Endothelial cell (in vitro differentiated cells): ENCODE measurements at places on chromosomes 12 and 14.

DNA sequence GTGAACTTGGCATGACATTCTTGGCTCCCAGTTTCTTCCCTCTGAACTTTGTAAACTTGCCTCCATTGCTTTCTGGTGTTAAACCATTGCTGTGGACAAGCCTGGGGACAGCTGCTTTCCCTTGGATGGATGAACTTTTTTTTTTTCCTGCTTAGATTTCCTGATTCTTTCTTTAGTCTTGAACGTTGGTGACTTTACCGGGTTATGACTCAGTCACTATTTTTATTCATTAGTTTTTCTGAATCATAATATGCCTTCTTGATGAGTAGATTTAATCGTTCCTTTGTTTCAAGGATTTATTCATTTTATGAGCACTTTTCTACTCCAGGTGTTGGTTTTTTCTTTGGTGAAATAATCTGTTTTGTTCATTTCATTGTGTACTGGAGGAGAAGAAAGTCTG is 155.0 kb upstream of the RTL1 start:
- DNase-seq, result no peak

- no peak for DNase-seq
Observed at GRCh38 chr12:31586728-31587127, 4.2 kb downstream of the DENND5B start.

- DNase-seq, result no peak
Observed at GRCh38 chr14:64502887-64503433, 678 bp downstream of the ZBTB25 start.

DNA sequence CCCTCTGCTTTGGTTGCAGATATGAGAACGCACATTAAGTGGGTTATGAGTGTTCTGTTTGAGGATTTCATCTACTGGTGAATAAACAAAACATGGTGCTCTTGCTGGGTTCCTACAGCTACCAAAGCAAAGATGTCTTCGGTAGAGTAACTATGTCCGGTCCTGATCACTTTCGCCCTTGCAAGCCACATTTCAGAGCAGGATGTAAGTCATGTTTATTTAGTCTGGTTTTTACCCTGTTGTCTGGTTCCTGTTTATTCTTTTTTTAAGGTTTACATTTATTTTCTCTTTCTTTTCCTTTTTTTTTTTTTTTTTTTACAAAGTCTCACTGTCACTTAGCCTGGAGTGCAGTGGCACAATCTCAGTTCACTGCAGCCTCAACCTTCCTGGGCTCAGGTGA is 99.2 kb downstream of the VEZT start:
- DNase-seq, result no peak

GRCh38 chr12:47077206-47078085 is 2.0 kb upstream of the PCED1B start:
- no peak for DNase-seq

DNA sequence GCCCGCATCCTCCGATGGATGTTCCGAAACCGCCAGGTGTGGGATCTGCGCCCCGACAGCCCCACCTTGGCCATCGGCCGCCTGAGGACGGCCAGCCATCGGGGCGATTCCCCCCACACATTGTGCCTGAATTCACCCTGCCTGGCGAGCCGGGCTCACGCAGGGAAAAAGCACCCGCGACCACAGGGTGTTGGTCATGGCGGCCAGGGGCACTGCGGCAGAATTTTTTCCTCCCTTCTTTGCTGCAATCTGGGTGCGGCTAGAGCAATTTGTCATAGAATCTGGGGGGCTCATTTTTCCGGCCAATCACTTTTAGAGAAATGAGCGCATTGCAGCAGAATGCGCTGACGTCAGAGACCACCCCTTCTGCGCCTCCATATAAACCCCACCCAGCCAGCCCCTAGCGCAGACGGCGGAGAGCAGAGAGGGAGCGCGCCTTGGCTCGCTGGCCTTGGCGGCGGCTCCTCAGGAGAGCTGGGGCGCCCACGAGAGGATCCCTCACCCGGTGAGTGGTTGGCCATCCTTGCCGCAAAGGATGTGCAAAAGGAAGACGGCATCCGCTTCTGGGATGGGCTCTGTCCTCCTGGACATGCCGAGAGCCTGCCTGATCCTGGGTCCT is at the start of gene MEG3:
Gene MEG3 (plus strand): TSS at position 406 of the 619 bp plus-strand sequence.
- DNase-seq, result no peak

DNA sequence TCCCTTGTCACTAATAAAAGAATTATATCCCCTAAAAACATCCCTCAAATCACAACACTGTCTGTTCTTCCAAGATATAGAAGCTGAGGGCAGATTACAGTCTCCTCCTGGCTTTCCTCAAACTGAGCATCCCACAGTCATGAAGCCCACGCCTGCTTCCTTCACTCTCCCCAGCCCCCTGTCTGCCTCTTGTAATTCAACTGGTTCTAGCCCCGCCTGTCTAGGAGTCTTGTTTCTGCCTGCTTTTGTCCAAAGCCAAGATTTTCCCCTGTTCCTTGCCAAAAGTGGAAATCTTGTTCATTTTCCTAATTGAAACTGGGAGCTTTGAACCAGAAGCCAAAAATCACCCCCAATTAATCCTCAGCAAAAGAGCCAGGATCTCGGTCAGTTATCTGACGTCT is 35.9 kb upstream of the PWP1 start:
- no peak for DNase-seq

GRCh38 chr14:36289954-36290353 is 30.5 kb downstream of the MBIP start:
- no peak for DNase-seq

DNA sequence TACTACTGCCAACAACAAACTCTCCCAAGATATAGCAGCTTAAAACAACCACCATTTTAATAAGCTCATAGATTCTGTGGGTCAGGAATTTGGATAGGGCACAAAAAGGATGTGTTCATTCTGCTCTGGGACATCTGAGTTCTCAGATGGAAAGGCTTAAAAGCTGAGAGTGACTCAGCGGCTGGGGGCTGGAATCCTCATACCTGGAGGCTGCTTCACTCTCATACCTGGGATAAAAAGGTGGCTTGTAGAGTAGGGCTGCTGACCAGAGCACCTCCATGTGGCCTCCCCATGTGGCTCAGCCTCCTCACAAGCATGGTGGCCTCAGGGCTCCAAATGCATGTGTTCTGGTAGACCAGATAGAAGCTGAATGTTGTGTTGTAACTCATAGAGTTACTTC is 20.2 kb upstream of the PELI2 start:
- DNase-seq, result no peak

- DNase-seq, result no peak
Observed at GRCh38 chr12:47102845-47103651, 23.3 kb upstream of the AMIGO2 start.

DNA sequence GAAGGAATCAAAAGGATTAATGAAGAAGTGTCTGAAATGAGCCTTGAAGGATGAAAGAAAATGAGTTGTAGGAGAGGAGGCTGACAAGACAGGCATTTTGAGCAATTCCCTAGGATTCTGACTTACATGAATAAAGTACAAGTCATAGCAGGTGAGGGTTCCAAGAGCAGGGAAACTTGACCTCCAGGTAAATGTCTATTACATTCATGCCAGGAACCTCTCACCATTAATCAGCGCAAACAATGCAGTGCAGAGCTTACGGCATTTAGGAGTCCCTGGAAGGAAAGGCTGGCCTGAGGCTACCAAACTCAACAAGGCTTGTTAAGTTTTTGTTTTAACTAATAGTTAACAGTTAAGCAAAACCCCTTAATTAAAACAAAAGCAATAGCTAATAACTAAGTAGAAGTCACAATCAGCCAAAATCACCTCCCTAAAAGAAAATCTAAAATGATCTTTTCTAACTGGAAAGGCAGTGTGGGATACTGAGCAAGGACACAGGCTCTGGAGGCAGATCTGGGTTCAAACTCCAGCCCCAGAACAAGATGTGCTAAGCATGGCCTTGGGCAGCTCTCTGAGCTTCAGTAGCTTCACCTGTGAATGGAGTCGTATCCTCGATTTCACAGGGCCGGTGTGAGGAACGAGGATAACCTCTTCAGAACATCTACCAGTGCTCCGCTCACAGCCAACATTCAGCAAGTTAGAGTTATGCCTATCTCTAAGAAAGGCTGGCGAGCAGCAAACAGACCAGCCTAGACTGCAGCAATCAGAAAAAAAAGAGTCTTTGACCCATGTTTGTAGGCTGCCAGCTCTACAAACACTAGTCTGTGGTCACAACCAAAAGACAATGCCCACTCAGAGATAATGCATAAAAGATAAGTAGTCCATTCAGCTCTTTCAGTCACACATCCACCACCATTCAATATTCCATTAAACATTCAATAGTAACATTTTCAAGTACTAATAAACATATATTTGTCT is 16.9 kb downstream of the PPTC7 start:
- DNase-seq, result no peak

DNA sequence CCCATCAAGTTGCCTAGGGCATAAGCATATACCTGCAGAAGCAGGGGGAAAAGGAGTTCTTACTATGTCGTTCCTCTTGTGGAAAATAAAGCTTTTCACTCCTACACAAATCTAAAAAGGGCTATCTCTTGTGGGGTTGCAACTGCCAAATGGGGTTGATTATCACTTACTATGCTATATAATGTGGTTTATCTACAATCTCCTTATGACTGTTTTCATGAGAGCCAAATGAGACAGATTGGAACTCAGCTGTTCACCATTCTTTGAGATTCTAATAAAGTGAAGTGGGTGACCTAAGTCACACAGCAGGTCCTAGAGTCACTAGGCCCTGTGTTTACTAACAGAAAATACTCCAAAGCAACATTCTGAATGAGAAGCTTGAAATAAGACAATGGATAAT is 47.7 kb downstream of the CIT start:
- DNase-seq, result no peak

GRCh38 chr14:36658123-36659009 is 3.3 kb upstream of the PAX9 start:
- no peak for DNase-seq

DNA sequence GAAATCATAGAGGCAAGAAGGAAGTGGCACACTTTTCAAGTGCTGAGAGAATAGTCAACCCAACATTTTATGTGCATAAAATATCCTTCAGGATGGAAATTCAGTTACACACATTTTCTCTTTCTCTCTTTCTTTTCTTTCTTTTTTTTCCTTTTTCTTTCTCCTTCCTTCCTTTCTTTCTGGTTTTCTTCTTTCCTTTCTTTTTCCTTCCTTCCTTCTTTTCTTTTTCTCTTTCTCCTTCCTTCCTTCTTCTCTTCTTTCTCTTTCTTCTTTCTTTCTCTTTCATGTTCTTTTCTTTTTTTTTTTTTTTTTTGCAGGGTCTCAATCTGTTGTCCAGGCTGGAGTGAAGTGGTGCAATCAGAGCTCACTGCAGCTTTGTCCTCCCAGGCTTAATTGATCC is 38.7 kb upstream of the OR5AU1 start:
- DNase-seq, result no peak

GRCh38 chr12:57609101-57609780 is 2.0 kb upstream of the ARHGEF25 start:
- DNase-seq, result no peak

DNA sequence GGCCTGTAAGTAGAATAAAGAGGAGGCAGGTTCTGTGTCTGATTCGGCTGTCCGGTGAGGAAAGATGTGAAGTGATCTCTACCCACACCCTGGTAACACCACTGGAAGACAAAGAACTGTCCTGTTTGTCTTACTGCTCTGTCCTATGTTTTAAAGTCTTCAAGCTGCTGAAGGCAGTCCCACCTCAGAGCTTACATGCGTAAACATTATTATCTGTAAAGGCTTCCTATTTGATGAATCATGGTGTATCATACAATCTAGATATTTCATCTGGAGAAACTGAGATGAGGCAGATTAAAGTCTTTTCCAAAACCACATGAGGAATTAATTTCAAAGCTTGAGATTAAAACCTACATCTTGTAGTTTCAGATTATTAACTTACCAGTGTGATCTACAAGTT is 427.6 kb downstream of the ZFP36L1 start:
- DNase-seq, result no peak

DNA sequence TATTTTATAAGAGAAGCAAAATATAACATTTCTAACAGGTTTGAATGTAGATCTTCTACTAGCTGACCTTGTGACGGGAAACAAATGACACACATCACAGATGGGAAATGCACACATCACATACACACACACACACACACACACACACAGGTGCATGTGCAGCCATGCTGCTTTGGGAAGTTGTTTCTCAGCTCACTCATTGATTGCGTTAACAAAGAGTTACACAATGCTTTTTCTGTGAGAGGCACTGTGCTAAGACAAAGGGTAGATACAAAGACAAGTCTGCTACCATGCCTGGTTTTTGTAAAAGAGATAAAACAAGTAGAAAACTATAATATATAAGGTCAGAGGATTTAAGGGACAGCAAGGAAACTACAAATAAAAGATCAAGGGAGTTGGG is 1.3 kb upstream of the NR1H4 start:
- DNase-seq, result no peak

DNA sequence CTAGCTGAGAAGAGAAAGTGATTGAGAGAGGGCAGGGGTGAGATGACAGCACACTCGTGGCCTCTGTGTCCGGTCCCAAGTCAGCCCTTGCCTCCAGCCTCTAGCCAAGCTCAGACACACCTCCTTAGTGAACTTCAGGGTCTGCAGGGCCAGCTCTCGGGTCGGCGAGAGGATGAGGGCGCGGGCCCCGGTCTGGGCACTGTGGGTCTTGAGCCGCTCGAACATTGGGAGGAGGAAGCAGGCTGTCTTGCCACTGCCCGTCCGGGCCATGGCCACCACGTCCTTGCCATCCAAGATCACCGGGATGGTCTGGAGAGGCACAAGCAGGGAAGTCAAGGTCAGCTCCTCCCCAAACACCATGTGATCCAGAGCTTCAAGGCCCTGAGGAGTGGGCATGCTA is 6.3 kb downstream of the DDX54 start:
- no peak for DNase-seq

GRCh38 chr12:24823808-24824515 is 124.9 kb downstream of the BCAT1 start:
- no peak for DNase-seq

GRCh38 chr12:110249105-110249504 is 31.9 kb upstream of the ATP2A2 start:
- DNase-seq, result no peak

- no peak for DNase-seq
Observed at GRCh38 chr12:31737345-31737744, 8.5 kb upstream of the AMN1 start.

- DNase-seq, result no peak
Observed at GRCh38 chr14:47843236-47843635, 167.8 kb upstream of the MDGA2 start.
